ENCODE measurements at places on chromosomes 5 and 9.
A peak's percentile ranks its signal among the peaks of the same experiment; 100 is the strongest.

DNA sequence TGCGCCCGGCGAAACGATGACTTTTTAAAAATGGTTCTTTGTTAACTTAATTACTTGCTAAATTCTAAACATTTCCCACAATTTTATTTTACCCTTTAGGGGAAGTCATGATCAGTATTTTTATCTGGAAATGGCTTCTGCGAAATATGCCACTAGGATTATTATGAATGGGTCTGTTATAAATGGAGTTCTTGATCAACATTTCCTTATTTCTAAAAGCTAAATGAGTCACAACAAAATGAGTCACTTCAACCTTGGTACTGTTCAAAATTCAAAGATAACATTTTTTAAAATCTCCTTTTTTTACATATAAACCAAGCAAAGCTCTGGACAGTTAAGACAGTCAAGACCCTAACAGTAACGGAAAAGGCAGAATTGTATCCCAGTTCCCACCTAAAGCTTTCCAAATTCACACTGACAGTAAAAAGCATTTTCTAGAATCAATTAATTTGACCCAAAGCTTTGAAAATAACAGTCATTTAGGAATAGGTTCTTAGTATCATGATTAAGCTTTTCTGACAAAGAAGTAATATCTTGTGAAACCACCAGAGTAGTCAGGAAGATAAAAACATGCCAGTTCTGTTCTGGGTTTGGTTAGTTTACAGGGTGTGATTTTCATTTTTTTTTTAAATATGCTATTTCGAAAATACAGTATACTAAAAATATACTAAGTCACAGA is 81.7 kb downstream of the LHFPL2 start:
- no peak for DNase-seq

DNA sequence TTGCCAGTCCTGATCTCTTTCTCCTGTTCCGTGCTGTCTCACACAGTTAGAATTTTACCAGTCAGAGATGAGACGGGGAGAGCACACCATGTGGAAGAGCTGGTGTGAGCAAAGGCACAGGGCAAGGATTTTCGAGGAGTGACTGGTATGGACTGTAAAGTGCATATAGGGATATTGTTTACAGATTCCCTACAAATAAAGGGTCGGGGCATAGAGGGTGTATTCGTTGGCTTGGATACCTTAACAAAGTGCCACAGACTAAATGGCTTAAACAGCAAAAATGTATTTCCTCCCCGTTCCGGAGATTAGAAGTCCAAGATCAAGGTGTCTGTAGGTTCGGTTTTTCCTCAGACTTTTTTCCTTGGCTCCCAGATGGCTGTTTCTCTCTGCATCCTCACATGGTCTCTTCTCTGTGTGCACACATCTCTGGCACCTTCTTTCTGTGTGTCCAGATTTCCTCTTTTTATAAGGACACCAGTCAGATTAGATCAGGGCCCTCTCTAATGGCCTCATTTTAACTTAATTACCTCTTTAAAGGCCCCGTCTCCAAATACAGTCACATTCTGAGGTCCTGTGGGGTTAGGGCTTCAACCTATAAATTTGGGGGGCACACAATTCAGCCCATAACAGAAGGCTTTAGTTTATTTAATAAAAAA is 23.4 kb downstream of the CYFIP2 start:
- no peak for DNase-seq

DNA sequence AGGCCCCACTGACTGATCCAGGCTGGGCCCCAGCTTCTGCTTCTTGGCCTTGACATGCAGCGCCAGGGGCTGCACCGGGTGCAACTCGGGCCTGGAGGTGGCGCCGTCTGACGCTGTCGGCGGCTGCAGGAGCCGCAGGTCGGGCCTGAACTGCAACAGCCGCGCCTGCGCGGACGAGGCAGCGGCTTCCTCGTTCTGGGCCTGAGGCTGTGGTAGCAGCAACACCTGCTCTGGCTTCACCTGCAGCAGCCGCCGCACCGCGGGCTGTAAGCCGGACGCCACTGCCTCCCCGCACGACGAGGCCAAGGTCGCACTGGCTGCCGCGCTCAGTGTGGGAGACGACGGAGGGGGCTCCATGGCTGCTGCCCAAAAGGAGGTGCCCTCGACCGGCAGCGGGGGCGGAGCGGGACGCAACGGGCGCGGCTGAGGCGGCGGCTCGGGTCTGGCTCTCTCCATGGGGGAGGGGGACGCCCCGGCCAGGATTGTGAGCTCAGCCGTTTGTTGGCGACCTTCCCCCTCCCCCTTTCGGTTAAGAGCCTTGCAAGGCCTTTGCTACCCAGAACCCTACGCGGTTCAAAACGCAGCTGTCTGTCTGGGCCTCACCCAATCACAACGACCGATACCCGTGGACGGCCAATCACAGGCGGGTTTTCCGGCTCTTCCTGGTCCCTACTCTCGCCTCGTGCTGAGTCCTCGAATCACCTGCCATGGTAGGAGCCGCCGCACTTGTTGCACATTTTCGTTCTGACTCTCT is 438 bp downstream of the SOX30 start:
- no peak for DNase-seq

DNA sequence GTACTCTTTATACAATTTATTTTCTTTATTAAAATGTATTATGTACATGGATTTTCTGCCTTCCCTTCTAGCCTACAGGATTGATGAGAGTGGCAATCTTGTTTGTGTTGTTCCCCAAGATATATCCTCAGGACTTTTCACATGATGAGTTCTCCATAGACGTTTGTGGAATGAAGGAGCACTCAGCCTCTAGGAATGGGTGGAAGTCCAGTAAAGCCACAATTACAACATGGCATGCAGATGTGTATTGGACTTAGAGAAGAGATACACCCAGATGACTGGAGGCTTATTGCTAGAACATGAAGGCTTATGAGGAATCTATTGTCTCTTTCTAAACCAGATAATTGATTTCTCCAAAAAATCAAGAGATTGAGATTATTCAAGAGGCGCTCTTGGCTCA is 8.2 kb upstream of the DOCK2 start:
- no peak for DNase-seq

GRCh38 chr9:129383561-129384490 is 205.8 kb upstream of the IER5L start:
- DNase-seq, result peak; percentile 45

- DNase-seq, result no peak
These were observed 244.3 kb downstream of the PDE4D start for GRCh38 chr5:59648949-59649921.

DNA sequence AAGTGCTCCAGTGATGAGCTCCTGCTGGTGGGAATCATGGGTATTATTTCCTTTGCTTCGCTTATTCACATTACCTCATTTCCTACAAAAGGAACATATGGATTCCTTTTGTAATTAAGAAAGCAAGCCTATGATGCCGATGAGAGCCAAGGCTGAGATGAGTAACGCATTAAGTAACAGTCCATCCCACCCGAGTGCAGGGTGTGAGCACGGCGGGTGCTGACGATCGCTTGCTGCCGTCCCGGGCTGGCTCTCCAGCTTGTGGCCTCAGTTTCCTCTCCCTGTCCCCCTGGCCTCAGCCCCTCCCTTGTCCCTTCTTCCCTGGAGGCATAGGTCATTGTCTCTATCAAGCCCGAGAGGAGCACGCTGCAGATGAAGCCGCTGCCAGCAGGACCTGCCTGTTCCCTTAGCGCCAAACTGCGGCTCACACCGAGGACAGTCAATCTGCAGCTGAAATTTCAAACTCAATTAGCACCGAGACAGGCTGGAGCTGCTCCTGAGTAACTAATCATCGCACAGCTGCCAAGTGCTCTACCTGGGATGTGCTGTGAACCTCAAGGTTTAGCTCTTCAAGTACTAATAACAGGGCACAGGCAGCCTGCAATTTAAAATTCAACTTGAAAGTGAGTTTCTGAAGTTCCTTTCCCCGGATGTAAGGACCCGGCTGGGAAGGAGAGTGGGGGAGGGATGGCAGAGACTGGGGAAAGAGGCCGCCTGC is 115.2 kb upstream of the RAPGEF1 start:
- peak; percentile 26 for DNase-seq

DNA sequence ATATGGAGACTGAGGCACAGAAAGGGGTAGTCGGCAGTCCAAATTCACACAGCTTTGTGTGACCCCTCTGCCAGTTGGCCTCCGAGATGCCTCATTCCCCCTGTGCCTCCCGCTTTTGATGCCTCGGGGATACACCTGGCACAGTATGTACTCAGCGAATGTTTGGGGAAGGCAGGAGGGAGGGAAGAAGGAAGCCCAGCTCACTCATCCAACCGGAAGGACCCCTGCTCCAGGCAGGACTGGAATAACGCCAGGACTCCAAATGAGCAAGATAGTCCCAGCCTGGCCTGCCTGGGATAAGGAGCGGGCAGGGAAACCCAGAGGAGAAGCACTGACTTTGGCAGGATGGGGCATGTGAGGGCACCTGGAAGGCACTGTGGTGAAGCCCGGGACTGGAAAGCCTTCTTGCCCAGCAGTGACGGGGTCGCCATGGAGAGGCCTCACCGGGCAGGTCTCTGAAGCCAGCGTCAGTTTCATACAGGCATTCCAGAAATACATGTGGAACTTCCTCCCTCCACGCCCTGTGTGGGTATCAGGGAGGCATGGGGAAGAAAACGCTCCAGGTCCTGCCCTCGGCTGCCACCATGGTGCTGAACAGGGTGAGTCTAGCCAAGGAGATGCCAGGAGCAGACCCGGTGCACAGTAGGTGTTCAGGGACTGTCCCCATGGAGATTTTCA is 20.3 kb downstream of the LMX1B start:
- no peak for DNase-seq

DNA sequence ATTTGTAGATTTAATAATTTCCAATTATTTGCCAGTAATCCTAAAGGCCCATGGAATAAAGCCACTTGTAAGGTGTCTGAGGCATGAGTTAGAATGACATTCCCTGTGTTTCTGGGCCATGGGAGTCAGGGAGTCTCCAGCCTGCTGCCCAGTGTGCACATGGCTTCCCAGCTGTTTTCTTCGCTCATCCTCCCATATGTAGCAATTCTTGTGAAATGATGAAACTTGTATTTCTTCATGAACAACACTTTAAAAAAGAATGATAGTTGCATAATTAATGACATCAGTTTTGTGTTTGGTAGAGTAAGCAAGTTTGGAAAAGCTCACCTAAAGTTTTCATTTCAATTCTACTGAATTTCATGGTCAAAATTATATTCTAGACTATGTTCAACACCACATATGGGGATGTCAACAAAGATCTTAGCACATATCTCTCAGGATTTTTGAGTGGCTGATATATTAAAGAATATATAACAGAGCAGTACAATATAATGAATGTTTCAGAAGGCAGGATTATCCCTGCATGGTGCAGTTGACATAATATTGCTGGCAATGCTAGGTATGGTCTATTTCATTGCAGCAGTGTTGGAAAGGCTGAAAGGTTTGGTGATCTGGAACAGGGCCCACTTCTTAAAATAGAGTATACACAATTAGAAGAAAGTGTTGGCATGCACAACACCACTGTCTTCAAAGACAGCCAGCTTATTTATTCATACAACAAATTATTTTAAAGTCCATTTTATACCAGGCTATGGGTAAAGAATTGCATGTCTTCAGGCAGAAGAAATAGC is 44.7 kb downstream of the GRIN3A start:
- no peak for DNase-seq

DNA sequence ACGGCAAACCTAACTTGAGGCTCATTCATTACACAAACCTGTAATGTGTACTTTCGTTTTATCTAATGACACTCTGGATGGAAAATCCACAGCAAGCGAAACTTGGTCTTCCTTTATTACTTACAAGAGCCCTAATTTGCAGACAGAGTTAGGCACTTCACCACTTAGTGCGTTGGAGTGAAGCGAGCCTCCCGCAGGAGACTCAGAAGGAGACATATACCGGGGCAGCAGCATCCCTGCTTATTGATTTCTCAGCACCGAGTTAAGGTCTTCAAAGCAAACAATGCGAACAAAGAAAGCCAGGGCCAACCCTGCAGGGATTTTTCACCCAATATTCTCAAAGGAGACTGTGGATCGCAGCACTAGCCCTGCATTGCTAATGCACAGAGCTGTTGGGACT is 28.6 kb downstream of the LSM11 start:
- no peak for DNase-seq

GRCh38 chr5:59709346-59709821 is 184.1 kb downstream of the PDE4D start:
- no peak for DNase-seq

GRCh38 chr5:153598099-153598498 is 107.6 kb downstream of the GRIA1 start:
- DNase-seq, result no peak

DNA sequence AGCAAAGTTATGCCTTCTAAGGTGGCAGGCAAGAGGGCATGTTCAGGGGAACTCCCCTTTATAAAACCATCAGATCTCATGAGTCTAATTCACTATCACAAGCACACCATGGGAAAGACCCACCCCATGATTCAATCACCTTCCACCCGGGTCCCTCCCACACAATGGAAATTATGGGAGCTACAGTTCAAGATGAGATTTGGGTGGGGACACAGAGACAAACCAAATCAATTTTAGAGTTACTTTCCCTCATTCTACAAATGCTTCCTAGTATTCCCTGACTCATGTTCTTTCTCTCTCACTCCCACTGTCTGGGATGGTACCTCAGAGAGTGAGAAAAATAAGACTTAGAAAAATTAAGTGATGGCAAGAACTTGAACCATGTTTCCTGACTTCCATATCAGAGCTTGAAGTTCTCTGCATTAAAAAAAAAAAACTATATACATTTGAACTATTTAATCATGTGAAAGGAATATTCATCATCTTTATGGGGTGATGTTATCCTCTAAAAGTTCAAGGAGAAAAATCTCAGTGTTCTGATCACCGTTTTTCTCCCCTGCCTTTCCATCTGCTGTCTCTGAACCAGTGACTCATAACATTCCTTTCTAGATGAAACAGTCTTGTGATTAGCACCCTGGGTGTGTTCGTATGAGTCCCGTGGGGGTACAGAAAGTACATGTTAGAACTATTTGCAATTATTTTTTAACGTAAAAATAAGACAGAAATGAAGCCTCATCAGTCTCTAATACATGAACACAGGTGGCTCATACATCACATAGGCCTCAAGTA is 282.9 kb downstream of the SLF1 start:
- no peak for DNase-seq

- DNase-seq, result no peak
These were observed 114.0 kb downstream of the CDC42SE2 start for GRCh38 chr5:131377785-131378325.

GRCh38 chr9:110125207-110125751 is 82.7 kb downstream of the C9orf152 start:
- DNase-seq, result no peak

DNA sequence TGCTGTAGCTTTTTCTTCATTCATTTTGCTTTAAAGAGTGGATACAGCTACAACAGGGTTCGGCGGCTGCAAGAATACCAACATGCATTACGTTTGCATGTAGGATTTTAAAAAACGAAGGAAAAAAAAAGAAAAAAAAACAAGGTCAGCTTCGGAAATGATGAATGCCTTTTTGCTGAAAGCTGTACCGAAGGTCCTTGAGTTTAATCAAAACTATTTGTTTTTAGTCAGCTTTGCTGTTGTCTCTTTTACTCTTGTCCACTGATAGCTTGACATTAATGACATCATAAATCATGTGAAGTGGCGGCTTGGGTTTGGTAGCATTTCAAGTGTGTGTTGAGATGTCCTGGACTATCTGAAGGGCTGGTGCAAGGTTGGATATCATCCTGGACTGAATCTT is 779.1 kb downstream of the NR2F1-AS1 start:
- DNase-seq, result no peak

GRCh38 chr9:126151686-126152134 is 174.9 kb upstream of the MVB12B start:
- no peak for DNase-seq

GRCh38 chr9:75604661-75605060 is 285.8 kb upstream of the PCSK5 start:
- DNase-seq, result no peak

GRCh38 chr5:167730121-167730520 is 561.3 kb upstream of the WWC1 start:
- no peak for DNase-seq

GRCh38 chr9:89319015-89319905 is 960 bp downstream of the SECISBP2 start:
- DNase-seq, result no peak

Measured in NCI-H2107 (cell line).